Natural killer cell (primary cell): ENCODE measurements at places on chromosomes 13 and 19. TPM values are rescaled to one million over a fixed set of nuclear protein-coding genes. Genes with fewer than 3 reads are reported as not detected.
A peak's percentile ranks its signal among the peaks of the same experiment; 100 is the strongest.

- DNase-seq = no peak
- H3K27me3 ChIP-seq = no peaks in the 10 kb centered on the region
- no peak overlapping the region for H3K4me3 ChIP-seq
- no peaks in the 10 kb centered on the region for H3K4me1 ChIP-seq
- no peaks in the 10 kb centered on the region for H3K36me3 ChIP-seq
Observed at GRCh38 chr13:36029166-36029565, 102.0 kb downstream of the DCLK1 start.

DNA sequence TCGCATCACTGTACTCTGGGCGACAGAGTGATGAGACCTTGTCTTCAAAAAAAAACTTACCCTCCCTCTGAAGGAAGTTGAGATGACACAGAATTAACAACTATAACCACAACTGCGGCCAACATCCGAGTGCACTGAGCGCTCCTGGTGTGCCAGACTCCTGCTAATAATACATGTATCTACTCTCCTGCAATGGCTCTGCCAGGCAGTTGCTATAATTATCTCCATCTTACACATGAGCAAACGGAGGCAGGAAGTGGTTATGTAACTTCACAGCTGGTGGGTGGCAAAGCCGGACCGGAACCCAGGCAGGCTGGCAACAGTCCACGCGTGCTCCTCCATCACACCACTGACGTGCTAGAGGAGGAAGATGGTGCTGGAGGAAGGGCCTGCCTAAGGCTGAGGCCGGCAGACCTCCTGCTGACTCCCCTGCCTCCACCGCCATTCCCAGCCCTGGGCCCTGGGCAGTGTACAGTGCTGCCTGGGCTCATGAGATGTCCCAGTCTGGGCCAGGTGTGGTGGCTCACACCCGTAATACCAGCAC, 12.6 kb downstream of the XRCC1 start:
- H3K4me1 ChIP-seq = peaks cover 44% of the 10 kb centered on the region
- peak overlapping the region; percentile 96 for H3K27ac ChIP-seq
- peaks cover 6% of the 10 kb centered on the region for H3K36me3 ChIP-seq
- no peak overlapping the region for H3K4me3 ChIP-seq
- no peaks in the 10 kb centered on the region for H3K27me3 ChIP-seq
- DNase-seq = peak; percentile 81

DNA sequence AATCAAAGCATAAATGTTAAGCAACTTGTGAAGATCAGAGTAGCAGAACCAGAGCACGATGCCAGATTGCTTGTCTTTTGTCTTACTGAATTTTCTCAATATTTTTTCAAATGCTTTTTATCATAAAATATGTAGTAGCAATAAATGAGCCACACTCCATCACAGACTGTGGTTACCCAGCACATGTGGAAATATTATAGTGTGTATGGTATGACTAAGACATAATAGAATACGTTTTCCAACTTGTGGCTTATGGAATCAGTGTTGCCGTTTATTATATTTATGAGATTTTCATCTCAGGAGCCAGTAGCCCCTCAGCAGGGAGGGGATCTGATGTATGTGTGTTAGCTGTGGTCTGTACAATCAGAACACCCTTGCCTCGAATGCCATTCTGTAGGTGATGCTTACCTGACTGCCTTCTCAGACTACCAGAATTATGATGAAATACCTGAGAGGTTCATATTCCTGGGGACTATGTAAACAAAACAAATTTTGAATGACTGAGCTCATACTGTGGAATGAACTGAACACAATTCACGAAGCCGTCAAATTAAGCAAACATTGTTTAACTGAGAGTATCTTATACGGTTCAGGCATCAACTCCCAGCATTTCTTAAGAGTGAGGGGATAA, 1.9 kb downstream of the SCEL start:
- H3K4me3 ChIP-seq = no peak overlapping the region
- no peaks in the 10 kb centered on the region for H3K36me3 ChIP-seq
- peaks cover 4% of the 10 kb centered on the region for H3K27me3 ChIP-seq
- no peak overlapping the region for H3K27ac ChIP-seq

DNA sequence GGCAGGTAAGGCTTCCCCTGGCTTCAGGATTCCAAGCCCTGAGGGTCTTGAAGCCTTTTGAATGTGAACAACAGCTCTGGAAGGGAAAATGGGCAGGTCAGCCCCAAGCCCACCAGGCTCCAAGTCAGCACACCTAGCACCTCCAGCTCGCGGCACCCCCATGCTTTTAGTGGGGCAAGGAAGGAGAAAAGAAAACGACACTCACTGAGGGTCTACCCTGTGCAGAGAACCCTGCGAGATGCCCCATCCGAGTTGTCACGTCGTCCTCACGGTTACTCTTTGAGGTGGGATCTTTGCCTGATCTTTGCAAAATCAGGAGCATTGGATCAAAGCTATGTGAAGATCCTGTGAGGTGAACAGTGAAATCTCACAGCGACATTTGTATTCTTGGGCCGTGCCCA, 5.7 kb upstream of the F10 start:
- no peaks in the 10 kb centered on the region for H3K36me3 ChIP-seq
- H3K27ac ChIP-seq = no peak overlapping the region
- peaks cover under 1% of the 10 kb centered on the region for H3K27me3 ChIP-seq
- no peak overlapping the region for H3K4me3 ChIP-seq
- no peak for DNase-seq
- H3K4me1 ChIP-seq = no peaks in the 10 kb centered on the region

DNA sequence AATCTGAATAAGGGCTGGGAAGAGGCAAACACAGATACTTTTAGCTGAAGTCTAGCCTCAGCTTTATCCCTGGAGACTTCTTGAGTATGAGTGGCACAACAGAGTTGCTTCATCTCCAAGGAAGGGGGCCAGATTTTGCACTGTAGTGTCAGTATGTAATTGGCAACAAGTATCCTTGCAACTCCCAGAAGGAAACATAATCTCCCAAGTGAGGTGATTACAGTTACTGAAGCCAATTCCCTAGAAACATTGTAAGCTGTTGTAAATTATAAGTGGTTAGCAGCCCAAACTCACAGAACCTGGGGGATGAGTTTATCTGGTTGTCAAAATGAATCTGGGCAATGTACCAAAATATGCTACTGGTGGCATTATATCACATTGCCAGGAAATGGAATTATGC, 2065.7 kb upstream of the PCDH20 start:
- DNase-seq = no peak
- H3K36me3 ChIP-seq = no peaks in the 10 kb centered on the region
- H3K4me1 ChIP-seq = no peaks in the 10 kb centered on the region
- no peak overlapping the region for H3K4me3 ChIP-seq
- no peak overlapping the region for H3K27ac ChIP-seq

DNA sequence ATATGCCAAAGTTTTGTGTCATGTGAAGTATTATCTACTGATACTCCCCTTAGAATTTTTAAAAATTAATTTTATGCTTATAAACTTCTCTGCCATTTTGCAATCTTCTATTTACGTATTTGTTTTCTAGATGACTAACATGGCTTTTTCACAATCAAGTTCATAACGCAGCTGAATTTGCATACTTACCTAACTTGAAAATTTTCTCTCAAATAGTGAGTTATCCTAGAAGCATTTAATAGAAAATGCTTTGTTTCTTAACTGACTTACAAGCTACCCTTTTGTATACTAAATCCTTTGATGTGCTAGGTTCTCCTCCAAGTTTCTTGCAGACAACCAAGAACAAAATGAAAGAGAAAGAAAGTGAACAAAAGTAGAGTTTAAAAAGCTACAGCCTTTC, 683.5 kb downstream of the LIG4 start:
- H3K27me3 ChIP-seq = no peaks in the 10 kb centered on the region
- H3K4me3 ChIP-seq = no peak overlapping the region
- H3K27ac ChIP-seq = no peak overlapping the region
- no peak for DNase-seq

DNA sequence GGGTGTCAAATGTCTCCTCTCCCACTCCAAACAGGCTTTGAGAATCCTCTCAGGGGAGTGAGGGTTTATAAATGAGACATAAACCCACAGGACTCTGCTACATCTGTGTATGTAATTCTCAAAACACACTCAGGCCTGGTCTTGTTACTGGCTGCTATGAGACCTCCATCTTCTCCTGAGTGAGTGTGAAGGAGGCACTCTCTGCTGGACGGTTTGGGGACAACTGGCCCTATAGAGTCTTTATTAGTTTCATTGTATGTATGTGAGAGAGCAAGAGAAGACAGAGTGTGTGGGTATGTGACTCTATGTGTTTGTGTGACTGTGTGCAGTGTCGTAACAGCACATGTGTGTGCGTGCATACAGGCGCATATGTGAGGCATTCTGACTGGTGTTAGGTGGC, 9.6 kb upstream of the CYP4F12 start:
- H3K4me1 ChIP-seq = no peaks in the 10 kb centered on the region
- H3K27me3 ChIP-seq = no peaks in the 10 kb centered on the region
- H3K36me3 ChIP-seq = no peaks in the 10 kb centered on the region
- H3K27ac ChIP-seq = no peak overlapping the region
- DNase-seq = no peak

ABCC4 gene
- 4.8 TPM for total RNA-seq

PRODH2 gene
- not detected for total RNA-seq
